ENCODE measurements at places on chromosomes 2 and 18.

DNA sequence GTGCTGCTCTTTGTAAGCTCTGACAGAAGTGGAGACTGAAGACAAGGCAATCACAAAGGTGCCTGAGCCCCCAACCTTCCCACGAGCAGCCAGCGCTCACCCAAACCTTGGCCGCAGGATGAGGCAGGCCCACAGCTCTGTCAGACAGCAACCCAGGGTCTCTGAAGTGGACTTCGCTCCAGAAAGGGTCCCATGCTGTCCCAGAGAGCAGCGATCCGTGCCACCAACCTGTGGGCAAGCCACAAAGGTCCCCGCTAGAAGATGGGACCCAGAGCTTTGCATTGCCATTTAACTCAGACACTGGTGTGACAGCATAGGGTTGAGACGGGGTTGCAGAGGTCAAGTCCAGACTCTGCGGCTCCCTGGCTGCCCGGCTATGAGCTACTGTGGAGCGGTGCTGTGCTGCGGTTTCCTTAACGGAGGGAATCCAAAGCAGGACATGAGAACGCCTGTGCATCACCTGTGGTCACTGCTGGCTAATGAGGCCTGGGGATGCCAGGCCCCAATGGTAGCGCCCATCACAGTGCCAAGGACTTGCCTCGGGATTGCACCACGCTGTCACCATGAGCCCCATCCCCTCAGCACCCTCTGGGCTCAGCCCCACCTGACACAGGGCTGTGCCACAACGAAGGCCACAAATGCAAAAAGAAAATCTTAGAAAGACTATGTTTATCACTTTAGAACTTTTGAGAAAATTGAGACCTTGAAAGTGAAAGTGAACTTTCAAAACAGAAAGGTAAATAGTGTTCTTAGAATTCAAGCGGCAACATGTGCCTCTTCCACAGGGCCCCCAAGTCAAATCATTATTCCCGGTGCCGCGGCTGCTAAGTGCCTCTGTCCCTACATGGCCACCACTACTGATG, 103.4 kb downstream of the HDAC4 start:
- no peak for DNase-seq

DNA sequence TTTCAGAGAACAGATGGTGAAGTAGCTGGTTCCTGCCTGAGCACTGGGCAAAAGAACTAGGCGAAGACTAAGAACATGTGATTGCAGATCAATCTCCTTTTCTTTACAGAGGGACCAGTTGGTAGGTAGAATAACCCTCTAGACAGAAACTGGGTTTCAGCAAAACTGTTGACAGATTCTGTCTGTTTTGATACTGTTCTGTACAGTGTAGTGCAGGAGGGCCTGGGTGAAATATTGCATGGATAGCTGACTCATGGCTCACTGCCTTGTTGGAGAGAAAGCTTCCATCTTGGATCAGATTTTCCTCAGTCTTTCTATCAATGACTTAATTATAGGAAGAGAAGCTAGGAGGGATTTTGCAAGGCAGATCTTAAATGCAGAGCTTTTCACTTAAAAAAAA, 95.8 kb downstream of the ZNF532 start:
- no peak for DNase-seq

- no peak for DNase-seq
Measured at GRCh38 chr2:8033546-8034096, 648.2 kb upstream of the ID2 start.

- no peak for DNase-seq
Measured at GRCh38 chr2:231683292-231684235, 24.8 kb upstream of the PTMA start.

- peak; percentile 69 for DNase-seq
Measured at GRCh38 chr2:100610381-100610831, 47.6 kb downstream of the PDCL3 start.

- no peak for DNase-seq
Measured at GRCh38 chr2:30927465-30928075, 120.3 kb upstream of the CAPN13 start.

DNA sequence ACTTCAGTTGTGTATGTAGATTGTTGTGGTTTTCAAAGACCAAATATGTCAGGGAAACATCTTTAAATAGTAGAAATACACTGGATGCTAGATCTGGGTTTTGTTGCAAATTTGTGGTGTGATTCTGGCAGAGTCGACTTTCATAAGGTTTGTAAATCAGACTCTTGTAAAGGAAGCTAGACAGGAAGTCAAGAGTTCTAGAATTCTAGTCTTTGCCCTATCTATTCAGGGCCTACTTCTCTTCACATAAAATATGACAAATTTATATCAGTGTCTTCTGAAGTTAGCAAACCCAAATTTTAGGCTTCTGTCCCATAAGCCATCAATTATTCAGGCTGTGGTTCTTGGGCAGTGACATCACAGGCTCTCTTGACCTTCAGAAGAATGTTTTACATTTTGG, 1579.2 kb upstream of the PIK3C3 start:
- DNase-seq: no peak

DNA sequence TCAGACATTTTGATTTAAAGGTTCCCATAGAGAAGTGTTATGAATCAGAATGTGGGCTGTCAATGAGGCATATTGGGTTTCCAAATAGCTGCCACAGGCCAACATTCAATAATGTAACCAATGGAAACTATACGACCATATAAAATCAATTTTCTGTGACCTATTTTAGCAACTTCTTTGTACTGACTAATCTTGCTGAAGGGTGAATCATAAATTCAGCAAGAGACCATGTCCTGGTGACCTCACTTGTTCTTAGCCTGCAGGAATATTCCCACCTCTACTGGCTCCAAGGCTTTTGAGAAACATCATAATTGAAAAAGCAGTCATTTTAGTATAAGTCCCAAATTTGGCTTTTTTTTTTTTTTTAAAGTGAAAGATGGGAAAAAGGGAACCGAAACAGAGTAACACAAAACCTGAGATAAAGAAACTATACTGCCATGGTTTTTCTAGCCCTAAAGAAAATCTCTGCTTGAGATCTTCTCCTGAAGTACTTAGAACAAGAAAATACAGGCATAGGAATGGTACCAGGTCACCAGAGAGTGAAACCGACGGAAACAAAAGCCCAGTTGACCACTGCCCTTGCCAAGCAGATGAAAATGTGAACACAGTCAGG, 32.1 kb downstream of the PLEKHM3 start:
- DNase-seq: no peak

- DNase-seq: no peak
Measured at GRCh38 chr2:237057893-237058300, 27.8 kb upstream of the COPS8 start.

DNA sequence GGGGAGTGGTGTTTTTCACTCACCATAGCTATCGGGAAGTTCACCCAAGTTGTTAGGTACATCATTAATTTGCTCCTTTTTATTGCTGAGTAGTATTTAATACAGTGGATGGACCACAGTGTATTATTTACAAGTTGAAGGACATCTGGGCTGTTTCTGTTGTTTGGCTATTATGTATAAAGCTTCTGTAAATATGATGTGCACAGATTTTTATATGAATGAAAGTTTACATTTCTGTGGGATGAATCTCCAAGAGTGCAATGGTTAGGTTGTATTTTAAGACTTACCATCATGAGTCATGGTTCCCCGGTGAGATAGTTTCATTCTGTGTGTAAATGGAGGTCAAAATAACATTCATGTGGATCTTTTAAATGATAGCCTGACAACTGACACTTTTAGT, 337.4 kb downstream of the PTPRM start:
- DNase-seq: no peak

DNA sequence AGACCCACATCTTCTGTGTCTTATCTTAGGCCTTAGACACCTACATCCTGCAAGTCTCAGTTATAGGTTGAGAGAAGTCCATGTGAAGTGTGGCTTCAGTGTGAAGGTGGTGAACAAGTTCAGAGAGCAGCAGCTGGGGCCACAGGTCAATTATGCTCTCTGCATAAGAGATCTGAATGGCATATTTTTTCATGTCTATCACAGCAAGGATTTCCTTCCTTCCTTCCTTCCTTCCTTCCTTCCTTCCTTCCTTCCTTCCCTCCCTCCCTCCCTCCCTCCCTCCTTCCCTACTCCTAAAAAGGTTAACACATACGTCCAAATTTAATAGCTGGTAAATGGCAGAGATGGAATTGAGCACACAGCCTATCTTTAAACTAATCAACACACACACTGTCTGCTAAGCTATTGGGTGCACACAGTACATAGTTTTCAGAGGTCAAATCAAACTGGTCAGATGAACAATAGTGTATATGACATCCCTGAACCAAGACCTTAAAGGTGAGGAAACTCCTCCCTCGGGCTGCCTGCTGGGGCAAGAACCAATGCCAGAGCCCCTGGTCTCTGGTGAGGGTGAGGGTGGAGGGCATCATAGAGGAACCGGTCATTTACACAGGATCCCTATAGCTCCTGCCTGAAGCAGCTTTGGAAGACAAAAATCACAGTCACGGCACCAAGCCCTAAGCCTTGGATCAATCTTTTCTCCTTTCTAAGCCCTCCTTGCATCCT, 240.9 kb downstream of the ICOS start:
- DNase-seq: no peak

DNA sequence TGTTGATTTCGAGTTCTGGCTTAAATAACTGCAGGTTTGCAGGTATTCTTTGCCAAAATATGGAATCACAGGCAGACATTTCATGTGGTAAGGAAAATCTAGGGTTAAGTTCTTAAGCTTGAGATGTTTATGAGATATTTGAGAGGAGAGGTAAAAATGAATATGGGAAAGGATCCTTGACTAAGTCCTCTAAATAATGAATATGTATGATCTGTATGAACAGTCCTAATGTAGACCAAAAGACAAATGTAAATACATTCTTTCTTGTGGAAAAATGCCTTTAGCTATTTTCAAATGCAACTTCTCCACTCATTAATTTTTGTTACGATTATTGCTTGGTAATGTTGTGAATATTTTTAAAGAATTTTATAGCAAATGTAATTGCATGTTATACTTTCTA, 1632.6 kb downstream of the SUCLG1 start:
- no peak for DNase-seq

GRCh38 chr2:120669121-120669952, 66.3 kb upstream of the GLI2 start:
- DNase-seq: no peak

DNA sequence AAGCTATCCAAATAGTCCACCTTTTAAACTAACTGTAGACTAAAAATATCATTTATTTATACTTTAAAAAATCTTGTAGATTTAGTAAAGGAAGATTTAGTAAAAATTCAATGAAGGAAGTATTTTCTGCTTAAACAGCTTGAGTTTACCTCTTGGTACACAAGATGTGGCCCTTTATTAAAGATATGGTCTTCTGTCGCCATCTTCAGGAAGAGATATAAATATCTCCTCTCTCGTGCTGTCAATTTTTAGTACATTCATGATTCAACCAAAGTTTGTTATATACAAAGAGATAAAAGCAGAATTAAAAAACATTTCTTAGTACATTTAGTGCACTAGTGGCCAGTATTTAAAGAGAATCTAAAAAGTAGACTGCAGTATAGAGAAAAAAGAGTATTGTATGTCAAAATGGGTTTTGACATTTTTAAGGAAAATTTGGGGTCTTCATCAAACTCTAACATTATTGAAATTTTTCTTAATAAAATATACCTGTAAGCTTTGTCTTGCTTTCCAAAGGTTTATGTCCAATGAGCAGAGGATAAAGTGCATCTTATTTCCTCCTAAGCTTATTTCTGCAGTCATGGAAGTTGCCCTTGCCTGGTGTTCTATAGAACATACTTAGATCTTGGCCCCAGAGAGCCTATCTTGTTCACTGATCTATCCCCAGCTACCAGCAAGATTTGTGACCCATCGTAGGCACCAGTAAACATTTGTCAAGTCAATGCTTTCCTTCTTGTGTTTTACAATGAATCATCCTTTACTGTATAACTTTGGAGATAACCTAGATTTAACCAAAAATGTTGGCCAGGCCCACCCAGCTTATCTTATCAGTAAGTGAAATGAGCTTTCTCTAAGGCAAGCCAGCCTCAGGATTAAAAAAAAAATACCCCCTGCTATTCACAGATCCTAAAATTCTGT, 18.5 kb upstream of the EML6 start:
- DNase-seq: no peak

DNA sequence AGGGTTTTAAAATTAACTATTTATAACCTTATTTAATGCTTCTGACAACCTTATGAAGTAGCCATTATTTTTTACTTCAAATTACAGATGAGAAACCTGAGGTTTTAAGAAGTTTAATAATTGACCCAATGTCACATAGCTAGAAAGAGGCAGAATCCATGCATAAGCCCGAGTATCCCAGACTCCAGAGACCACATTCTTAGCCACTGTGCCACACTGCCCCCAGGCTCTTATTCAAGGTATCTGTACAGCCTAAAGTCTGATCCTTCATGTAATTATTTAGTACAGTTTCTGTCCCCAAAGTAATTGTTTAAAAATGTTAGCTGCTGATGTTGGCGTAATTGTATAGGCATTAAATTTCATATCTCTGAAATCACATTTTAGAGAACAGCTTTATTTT, 124.7 kb upstream of the LRRTM1 start:
- DNase-seq: no peak
